ENCODE measurements at places on chromosomes 2 and 18.

DNA sequence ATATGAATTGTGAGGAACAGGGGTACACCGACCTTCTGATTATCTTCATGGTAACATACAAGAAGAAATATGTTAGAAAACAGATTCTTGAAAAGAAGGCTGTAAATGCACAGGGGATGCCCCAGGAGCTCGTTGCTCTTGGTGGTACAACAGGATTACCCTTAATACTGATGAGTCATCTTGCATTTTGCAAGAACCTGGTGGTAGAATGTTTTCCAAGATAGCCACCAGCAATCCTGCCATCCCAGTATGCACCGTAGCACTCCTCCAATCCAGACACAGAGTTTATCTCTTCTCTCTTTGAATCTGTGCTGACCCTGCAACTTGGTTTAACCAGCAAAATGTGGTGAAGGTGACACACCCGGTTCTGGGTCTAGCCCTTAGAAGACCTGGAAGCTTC, 238.3 kb downstream of the EN1 start:
- no peak for DNase-seq

- no peak for DNase-seq
Measured at GRCh38 chr2:216320852-216321251, 51.4 kb downstream of the MARCHF4 start.

DNA sequence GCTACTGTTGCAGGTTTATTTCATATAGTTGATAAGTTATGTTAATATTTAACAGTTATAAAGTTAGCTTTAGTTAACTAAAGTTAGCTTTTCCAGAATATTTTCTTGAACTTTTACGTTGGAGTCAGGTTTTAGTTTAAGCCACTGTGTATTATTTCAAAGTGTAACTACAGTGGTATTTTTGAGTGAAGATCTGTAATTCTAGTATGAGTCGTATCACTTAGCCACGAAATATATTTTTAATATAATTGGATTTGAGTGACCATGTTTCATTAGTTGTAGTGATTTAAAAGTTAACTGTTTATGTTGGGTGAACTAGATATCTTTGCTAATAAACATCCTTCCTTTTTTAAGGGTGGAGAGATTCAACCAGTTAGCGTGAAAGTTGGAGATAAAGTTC, 2.5 kb downstream of the HSPE1 start:
- no peak for DNase-seq

GRCh38 chr2:135096665-135097446, 44.8 kb downstream of the RAB3GAP1 start:
- DNase-seq: no peak

DNA sequence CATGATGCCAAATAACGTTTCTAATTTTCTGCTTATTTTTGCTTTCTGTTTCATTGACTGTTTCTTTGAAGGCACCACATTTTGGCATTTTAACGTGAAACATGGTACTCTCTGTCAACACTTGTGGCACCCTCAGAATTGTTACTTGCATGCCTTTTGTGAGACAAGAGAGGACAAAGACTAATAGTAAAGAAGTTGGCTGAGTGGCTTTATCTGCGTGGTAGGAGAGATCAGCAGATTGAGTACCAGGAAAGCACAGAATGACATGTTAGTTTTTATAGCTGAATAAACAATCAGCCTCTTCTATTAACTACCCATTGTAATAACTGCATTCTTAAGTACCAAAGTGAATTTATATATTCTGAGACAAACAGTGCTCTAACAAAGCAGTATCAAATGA, 8.6 kb downstream of the ZNF638 start:
- no peak for DNase-seq

DNA sequence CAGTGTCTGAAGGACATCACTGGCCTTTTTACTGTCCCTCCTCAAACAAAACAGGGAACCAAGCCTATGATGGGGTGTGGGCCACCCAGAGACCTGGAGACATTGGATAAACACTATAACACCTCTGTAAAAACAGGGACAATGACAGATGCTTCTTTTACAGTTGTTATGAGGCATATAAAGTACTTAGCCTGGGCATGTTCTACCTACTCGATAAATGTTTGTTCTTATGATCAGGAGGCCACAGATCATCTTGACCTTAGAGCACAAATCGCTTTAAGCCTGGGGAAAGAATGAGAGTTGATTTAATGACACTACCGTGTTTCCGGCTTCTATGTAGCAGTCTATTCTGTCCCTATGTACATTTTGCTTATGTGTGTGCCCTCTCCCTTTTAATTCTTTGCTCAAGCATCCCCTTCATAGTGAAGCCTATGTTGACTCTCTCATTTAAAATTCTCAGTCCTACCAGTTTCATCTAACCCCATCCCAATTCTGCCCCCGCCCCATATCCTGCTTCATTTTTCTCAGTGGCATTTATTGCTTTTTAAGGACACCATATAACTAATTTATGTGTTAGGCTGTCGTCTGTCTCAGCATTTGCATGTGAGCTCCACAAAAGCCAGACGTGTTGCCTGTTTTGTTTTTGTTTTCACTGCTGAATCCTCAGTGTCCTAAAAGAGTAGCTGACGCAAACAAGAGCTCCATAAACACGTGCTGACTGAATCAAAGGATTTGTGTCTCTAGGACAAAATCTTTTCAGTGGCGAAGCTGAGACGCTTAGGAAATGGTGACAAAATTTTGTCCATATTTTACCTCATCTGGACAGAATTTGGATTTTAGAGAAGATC, 182.3 kb upstream of the ST6GAL2 start:
- DNase-seq: no peak

GRCh38 chr2:177709986-177710401, 317.4 kb downstream of the AGPS start:
- DNase-seq: no peak

DNA sequence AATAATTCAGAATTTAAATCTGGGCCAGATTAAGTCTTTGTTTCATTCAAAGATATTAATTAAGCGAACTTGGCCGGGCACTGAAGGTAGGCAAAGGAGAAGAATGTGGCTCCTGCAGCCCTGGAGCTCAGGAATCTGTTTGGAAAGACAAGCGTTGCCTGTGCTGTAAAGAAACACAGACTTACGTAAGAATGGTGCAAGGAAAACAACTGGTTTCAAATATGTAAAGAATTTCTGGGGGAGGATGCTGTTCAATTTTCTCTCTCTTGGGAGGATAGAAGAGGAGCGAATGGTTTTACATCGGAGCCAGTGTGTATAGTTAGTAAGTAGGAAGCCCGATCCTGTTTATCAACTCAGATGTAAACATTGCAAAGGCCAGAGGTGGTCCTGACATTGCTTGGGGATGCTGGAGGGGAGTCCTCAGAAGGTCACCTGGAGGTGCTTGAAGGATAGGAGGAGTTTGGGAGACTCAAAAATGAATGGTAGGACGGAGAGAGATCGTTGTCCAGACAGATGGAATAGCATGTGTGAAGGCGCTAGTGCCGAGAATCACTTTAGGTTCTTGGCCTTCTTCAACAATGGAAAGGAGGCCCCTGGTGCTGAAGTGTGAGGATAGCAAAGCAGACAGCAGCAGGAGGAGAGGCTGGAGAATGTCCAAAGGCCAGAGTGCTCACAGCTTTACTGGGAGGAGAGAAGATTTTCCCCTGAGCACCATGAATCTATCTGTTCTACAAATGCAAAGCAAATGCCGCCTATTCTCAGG, 456.1 kb downstream of the LPIN1 start:
- DNase-seq: no peak

DNA sequence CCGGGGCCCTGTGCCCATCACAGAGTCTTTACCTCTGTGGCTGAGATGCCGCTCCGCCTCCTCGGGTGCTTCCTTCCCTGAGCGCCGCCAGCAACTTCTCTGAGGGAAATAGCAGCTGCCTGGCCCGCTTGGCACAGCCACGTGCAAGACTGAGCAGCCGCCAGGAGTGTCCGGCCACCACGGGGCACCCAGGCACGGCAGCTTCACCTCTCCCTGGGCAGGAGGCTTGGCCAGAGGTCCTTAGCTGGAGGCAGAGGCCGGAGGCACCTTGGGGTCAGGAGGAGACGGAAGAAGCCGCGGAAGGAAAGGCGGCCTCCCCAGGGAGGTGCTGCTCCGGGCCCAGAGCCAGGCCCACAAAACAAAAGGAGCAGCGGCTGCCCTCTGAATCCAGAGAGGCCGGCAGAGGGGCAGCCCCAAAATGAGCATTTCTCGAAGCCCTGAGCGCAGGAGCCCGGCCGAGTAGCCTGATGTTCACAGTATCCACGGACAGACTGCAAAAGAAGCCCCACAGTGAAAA, 6.0 kb upstream of the LIMS2 start:
- DNase-seq: no peak

GRCh38 chr2:105795575-105795934, 50.8 kb downstream of the NCK2 start:
- no peak for DNase-seq

DNA sequence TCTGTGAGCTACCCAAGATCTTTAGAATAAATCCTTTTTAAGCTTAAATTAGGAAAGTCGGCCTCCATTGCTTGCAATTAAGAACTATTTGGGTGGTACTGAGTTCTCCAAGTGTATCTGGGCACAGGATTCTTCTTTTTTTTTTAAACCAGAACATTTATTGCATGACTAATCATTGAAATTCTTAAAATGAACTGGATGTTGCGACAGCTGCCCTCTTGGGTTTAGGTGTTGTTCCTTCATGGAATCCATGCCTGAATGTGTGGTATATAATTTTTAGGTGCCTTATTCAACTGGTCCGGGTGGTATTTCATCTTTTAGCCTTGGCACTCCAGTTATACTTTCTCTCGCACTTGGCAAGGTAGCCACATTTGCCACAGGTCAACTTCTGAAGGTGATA, 14.5 kb upstream of the KCNK3 start:
- no peak for DNase-seq

- no peak for DNase-seq
Measured at GRCh38 chr2:180980943-180981911, 822 bp downstream of the UBE2E3 start.

DNA sequence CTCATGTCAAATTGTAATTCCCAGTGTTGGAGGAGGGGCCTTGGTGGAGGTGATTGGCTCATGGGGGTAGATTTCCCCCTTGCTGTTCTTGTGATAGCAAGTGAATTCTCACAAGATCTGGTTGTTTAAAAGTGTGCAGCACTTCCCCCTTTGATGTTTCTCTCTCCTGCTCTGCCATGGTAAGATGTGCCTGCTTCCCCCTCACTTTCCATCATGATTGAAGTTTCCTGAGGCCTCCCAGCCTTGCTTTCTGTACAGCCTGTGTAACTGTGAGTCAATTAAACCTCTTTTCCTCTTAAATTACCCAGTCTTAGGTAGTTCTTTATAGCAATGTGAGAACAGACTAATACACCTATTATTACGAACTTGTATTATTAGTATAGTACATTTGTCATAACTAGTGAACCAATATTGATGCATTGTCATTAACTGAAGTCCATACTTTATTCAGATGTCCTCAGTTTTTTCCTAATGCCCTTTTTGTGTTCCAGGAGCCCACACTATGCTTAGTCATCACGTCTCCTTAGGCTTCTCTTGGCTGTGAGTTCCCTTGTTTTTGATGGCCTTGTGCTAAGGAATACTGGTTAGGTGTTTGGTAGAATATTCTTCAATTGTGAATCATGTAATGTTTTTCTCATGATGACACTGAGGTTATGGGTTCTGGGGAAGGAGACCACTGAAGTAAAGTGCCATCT, 4.5 kb upstream of the MAP3K2 start:
- no peak for DNase-seq

DNA sequence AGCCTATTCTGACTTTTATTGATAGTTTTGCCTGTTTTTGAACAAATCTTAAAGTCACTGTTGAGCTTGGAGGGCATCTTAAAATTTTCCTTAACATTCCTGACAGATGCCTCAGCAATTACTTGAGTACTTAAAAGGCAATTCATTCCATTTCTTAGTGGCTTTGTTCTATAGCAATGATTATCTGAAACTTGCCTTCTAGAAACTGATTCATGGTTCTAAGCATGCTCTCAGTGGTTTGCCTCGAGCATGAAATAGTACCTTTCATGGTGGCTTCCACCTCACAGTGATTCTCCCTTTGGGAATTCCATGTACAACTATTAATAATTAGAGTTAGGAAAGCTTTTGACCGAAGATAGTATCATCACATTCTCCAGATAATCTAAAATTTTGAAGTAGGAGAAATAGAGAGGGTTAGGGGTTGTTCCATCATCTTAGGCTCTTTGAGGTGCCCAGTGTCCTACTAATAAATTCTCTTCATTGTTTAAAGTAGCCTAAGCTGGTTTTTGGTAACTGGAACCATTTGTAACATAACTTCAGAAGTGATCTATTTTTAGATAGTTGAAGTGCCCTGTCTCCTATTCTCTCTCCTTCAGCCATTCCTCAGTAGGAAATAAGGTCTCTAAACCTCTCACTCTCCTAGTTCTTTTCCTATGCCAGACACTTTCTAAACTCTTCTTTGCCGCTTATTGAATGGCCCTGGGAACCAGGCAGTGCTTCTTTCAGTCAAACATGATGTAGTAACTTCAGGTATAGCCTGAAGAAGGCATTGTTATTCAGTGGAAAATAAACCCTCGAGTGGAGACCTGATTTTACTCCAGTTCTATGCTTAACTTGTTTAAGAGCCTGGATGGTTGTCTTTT, 156.1 kb downstream of the HAUS1 start:
- DNase-seq: no peak

DNA sequence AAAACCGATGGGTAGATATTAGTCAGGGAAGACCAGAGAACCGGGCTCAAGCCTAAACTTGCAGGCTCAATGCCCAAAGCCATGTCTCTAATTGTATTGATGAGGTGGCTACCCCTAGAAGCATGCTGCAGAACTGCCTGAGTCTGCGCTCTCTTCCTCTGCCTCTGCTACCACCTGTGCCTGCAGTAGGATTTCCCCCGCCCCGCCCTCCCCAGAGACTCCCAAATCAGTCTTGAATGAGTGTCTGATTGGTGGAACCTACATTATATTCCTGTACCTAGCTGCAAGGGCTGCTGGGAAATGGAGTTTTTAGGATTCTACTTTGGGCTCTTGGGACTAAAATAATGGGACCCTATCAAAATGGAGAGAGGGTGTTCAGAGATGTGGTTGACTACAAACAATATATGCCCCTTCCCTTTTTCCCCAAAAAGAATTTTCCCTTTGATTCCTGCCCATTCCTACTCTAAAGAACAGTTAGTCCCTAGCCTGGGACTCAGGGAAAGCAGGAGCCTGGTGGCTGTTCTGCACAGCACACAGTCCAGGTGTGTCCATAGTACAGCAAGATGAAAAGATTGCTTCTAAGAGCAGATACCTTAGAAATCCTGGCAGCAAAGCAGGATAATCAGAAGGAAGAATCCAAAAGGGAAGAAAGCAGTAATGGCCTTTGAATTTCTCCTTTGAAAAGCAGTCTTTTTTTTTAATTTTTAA, 12.5 kb downstream of the GRP start:
- no peak for DNase-seq
